ENCODE measurements at places on chromosomes 1 and 21. TPM values are rescaled to one million over a fixed set of nuclear protein-coding genes. Genes with fewer than 3 reads are reported as not detected.

DNA sequence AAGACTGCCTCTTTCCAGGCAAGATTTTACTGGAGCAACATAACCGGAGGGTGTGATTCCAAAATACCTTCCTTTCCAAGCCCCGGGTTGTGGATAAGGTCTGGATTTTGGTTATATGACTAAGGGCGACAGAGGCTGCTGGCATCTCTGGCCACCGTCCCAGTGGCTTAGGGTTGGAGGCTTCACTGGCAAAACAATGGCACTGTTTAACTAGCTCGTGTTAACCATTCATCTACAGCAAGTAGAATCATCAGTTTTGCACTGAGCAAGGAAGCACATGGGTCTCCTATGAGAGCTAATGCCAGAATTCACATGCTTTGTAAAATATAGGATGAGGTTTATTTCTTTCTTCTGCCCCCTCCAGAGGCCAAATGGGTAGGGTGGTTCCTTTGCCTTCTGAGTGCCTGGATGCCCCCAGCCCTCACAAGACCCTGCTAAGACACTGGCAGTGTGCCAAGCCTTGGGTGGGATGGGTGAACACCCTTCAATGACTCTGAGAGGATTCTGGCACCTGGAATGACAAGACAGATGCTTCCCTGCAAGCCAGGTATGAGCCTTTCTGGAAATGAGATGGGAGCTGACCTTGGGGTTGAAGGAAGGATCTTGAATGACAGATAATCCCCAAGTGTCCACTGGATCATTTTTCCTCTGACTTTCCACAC lies 36.8 kb downstream of the DHCR24 start:
- DNase-seq: no peak

GRCh38 chr1:107840725-107841124 lies 124.3 kb downstream of the VAV3 start:
- no peak for DNase-seq

GRCh38 chr1:49060766-49061165 lies 284.1 kb upstream of the BEND5 start:
- DNase-seq: no peak

DNA sequence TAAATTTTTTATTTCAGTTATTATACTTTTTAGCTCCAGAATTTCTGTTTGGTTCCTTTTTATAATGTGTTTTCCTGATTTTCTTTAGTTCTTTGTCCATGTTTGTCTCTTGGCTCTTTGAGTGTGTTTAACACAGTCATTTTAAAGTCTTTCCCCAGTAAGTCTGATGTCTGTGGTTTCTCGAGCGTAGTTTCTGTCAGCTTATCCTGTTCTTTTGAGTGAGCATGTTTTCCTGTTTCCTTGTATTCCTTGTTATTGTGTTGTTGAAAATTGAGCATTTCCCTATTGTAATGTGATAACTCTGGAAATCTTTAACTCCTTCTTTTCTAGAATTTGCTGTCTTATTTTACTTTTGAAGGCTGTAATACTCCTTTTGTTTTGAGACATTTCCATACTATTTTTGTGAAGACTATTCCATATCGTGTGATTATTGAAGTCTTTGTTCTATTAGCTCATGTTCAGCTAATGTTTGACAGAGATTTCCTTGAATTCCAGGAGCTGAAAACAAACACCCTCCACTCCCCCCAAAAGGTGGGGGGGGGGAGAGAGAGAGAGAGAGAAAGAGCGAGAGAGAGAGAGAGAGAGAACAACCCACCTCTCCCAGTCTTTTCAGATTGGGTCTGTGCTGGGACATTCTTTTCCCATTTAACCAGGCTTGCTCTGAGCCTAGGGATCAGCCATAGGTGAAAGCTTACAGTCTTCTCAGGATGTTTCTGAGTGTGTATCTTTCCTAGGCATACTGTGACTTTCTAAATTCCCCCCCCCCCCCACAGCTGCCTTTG lies 38.3 kb downstream of the SDCCAG8 start:
- DNase-seq: no peak

- no peak for DNase-seq
These were observed 112.0 kb upstream of the RAB4A start for GRCh38 chr1:229158927-229159326.

DNA sequence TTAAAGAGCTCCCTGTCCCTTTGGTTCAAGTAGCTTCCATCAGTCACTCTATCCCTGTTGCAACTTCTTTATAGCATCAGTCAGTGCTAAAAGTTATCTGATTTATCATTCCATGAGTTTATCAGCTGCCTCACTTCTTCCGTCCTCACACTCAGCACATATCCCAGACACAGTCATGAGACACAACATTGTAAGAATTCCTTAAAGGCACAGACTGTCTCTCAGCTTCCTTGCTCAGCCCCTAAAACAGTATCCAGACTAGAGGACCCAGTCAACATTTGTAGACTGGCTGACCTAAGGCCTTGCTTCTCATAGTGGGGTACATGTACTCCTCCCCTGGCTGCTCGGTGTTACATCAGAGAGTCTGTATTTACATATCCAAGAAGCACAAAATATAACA lies 164.9 kb upstream of the ADGRL2 start:
- DNase-seq: no peak

- no peak for DNase-seq
These were observed 58.5 kb downstream of the FGGY start for GRCh38 chr1:59355361-59355760.

DNA sequence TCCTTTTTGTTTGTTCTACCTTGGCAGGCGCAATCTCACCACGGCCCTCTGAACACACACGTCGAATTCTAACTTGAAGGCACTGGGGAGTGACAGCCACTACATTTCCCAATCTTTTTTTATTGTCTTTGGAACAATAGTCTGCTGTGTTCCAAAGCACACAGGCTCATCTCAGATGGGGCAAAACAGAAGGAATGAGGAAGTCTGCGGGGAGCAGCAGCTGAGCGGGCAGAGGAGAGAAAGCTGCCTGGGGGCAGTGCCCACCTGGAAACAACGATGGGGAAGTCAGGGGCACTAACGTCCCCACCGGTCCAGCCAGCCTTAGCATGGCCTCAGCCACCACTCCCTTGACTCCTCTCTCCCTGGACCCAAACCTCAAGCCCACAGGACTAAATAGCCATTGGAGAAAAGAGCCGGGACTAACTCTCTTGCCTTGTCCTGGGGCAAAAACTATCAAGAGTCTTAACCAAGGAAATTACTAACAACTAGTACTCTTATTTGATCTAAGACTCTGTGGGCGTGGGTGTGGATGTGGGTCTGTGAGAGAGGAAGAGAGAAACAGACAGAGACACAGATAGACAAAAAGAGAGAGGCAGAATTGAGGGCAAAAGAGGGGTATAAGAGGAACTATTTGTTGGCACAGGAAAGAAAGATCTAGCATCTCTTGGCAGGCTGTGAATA lies 34.2 kb downstream of the SYF2 start:
- DNase-seq: peak; percentile 66

GRCh38 chr1:20343149-20343937 lies 52.7 kb downstream of the VWA5B1 start:
- DNase-seq: no peak

- DNase-seq: no peak
These were observed 14.2 kb upstream of the TENT5B start for GRCh38 chr1:27026621-27027574.

DNA sequence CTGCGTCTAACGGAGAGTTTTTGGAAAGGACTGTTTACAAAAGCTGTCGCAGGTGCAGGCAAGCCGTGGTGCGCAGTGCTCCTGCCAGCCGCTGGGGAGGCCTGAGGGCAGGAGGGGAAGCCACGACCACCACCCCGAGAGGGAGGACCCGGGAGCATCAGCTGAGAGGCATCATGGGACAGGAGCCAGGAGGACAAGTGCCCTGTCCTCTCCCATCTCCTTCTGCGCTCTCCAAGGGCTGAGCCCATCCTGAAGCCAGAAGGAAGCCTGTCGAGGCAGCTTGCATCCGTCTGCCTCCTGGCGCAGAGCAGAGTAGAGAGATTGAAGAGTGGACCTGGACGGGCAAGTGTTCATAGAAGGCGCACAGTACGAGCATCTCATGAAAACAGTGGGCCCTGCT lies 310.9 kb downstream of the KIF26B start:
- no peak for DNase-seq

GRCh38 chr1:201326710-201327109 lies 43.4 kb downstream of the PKP1 start:
- DNase-seq: no peak

- DNase-seq: no peak
These were observed 29.1 kb upstream of the C21orf91 start for GRCh38 chr21:17848228-17848627.

DNA sequence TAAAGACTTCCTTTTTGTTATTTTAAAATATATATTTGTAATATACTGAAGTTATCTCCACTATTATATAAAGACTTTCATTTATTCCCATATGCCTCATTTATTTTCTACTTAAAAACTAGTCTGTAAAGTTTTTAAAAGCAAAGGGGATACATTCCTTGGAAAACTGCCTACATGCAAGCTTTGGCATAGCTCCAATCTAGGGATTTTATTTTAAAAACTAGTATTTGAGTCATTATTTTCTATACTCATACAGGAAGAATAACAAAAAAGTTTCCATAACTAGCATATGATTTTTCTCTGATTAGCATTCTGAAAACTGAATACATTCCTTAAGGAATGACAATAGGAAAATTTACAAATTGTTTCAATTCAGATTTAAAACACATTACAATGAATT lies 88.9 kb downstream of the COL24A1 start:
- DNase-seq: no peak

DNA sequence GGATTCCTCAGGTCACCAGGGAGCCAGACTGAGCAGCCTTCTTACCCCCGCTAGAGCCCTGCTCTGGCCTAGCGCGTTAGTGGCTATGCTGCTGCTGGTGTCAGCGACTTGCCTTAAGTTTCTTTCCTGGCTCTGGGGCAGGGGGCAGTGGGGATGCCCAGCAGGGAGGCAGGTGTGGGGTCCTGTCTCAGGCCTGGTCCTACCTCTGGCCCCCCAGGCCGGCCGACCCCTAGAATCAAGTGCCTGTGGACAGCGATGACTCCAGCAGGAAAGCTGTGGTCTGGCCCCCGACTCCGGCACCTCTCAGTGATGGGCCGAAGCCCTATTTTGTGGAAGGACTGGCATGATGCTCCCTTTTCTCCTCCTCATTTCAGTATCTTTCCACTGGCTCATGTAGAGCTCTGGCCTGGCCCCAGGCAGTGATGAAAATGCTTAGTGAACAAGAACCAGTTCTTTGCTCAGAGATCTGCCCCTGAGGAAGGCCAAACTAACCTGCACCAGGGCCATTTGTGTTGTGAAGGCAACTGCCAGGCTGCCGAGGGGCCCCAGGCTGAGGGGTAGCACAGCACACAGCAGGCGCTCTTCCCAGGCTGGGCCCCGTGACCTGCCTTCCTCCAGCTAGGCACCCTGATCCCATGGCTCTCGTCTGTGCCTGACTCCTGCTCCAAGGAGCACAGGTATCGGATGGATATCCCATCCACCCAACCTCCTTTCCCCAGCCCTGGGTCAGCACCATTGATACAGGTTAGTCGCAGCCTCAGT lies 23.7 kb downstream of the MRPL37 start:
- DNase-seq: no peak

GRCh38 chr1:112887599-112888283 lies 68.3 kb downstream of the SLC16A1 start:
- DNase-seq: no peak

DNA sequence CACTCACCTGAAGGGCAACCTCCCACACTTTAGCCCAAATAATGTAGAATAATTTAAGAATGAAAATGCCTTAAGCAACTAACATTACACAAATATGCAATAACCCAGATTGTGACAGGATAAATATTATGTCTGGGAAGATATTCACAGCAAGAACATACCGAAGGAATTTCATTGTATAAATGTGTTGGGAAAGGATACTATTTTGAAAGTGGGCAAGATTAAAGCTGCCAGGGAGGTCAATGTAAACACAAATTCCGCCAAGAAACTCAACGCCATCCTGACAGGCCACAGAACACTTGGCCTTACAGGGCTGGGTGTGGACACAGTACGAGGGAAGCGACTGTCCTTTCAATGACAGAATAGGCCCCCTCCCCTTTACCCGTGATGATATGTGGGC lies 173.3 kb downstream of the RUNX1 start:
- no peak for DNase-seq

DNA sequence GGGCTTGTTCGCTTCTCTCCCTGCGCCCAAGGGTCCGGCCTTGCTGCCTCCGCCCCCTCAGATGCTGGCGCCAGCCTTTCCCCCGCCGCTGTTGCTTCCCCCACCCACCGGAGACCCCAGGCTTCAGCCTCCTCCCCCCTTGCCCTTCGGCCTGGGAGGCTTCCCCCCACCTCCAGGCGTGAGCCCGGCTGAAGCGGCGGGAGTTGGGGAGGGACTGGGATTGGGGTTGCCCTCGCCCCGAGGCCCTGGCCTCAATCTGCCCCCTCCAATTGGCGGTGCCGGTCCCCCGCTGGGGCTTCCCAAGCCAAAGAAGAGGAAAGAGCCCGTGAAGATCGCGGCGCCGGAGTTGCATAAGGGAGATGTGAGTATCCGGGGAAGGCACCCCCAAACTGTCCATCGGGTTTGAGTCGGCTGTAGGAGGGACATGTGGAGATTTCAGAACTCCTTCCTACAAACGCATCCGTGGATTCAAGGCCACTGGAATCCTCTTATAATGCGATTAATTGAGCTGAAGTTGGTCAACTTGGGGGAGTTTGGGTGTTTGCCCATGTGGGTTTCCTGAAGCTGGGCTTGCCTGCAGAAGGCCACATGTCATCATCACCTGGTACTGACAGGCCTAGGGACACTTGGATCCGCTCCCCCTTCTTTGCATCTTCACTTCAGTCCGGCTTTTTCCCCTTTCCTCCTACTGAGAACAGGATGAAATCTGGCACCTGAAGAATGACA lies 707 bp downstream of the PRCC start:
- no peak for DNase-seq

Gene NHLH1
- total RNA-seq: 0.14 TPM

Gene LIN28A
- total RNA-seq: not detected

Gene LCE3D
- not detected for total RNA-seq

Gene TMEM82
- total RNA-seq: 16.8 TPM

Gene AGBL4
- total RNA-seq: 0.57 TPM

Gene OBSCN
- 30.9 TPM for total RNA-seq

Gene GJA5
- 7.7 TPM for total RNA-seq

Gene PTGS2
- 8.4 TPM for total RNA-seq

Gene TNFRSF4
- 0.69 TPM for total RNA-seq

Gene NPR1
- total RNA-seq: 6.0 TPM

Gene CELA2A
- not detected for total RNA-seq

Data from mucosa of descending colon (tissue), 3 donors.